ENCODE measurements at places on chromosomes 1 and 21.

- H3K27me3 ChIP-seq: no peaks in the 10 kb centered on the region
- no peak overlapping the region for H3K4me3 ChIP-seq
- H3K4me1 ChIP-seq: peaks cover 4% of the 10 kb centered on the region
- H3K36me3 ChIP-seq: no peaks in the 10 kb centered on the region
- no peak overlapping the region for H3K27ac ChIP-seq
- no peak for DNase-seq
Observed at GRCh38 chr1:155093911-155094621, 15.4 kb downstream of the EFNA3 start.

- no peaks in the 10 kb centered on the region for H3K27me3 ChIP-seq
- H3K27ac ChIP-seq: peak overlapping the region; percentile 78
- H3K4me3 ChIP-seq: no peak overlapping the region
- peaks cover 69% of the 10 kb centered on the region for H3K4me1 ChIP-seq
Observed at GRCh38 chr21:31180256-31181081, 142.2 kb upstream of the KRTAP19-8 start.

DNA sequence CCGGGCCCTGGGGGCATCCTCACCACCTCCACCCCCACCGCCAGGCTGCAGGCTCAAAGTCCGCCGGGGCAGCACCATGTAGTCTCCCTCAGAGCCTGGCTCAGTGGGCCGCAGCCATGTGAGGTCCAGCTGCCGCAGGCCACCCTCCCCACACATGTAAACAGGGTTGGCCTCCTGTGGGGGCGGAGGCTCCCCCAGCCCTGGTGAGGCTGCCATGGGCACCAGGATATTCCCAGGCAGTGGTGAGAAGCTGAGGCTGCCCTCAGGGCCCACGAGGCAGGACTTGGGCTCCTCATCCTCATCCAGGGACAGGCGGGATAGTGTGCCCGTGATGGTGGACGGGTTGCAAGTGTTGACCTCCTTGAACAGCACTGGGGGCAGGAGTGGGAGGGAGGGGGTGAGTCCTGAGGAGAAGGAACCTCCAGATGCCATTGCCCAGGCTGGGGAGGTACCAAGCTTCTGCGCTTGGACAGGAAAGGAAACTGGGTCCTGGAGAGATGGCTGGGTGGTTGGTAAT, 27.3 kb upstream of the COL16A1 start:
- H3K27ac ChIP-seq: no peak overlapping the region
- H3K4me1 ChIP-seq: no peaks in the 10 kb centered on the region
- H3K4me3 ChIP-seq: no peak overlapping the region
- DNase-seq: no peak

DNA sequence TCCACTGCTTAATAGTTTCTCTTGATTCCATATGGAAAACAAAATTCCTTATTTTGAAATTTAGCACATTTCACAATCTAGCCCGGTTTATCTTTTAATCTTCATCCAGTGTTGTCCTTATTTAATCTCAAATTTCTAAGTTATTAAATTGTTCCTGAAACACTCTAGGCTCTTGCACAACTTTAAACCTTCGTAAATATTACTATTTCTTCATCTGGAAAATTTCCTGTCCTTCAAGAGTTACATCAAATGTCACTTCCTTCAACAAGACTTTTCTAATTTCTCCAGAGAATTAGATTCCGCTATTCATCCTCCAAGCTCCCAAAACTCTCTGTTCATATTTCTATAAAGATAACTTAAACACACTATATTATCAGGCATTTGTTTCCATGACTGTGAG, 6.5 kb downstream of the FMO5 start:
- H3K36me3 ChIP-seq: no peaks in the 10 kb centered on the region
- H3K4me3 ChIP-seq: no peak overlapping the region
- H3K27ac ChIP-seq: no peak overlapping the region
- no peaks in the 10 kb centered on the region for H3K27me3 ChIP-seq

DNA sequence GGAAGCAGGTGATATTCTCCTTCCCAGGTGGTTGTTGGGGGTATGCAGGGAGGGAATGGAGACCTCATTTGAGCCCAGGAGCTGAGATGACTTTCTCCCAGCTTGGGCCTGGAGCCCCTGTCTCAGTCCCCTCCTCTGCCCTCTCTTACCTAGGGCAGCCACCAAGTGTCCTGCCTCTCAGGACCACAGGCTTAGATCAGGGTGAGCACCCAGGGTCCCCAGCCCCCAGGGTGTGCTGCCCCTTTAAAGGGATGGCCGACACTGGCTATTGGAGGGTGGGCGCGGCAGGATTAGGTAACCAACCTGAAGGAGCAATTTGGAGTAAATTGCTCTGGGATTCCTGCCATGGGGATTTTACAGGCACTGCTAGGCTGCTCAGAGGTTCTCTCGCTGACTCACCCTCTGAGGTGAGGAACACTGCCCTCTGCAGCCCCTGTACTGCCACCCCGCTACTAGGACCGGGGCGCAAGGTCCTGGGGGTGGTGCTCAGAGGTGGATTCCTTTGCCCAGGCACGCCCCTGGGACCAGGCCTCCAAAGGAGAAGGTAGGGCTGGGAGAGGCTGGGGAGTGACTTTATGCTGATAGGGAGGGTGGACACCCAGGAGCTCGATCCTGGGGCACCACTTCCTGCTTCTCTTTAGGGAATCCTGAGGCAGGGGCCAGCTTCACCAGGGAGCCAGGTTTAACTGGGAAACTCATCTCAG, 1.5 kb downstream of the RPS6KA1 start:
- peaks cover 31% of the 10 kb centered on the region for H3K4me1 ChIP-seq
- no peak for DNase-seq
- no peak overlapping the region for H3K4me3 ChIP-seq
- no peaks in the 10 kb centered on the region for H3K36me3 ChIP-seq

GRCh38 chr1:195530961-195531360, 1077.3 kb downstream of the KCNT2 start:
- no peaks in the 10 kb centered on the region for H3K36me3 ChIP-seq
- no peaks in the 10 kb centered on the region for H3K27me3 ChIP-seq
- H3K4me3 ChIP-seq: no peak overlapping the region
- DNase-seq: no peak

- H3K27ac ChIP-seq: no peak overlapping the region
- DNase-seq: no peak
- no peak overlapping the region for H3K4me3 ChIP-seq
- H3K36me3 ChIP-seq: no peaks in the 10 kb centered on the region
- H3K4me1 ChIP-seq: no peaks in the 10 kb centered on the region
Observed at GRCh38 chr1:158716335-158716734, 4.2 kb downstream of the OR6K3 start.

- DNase-seq: no peak
- H3K4me3 ChIP-seq: no peak overlapping the region
- H3K27me3 ChIP-seq: no peaks in the 10 kb centered on the region
Observed at GRCh38 chr1:208006258-208006920, 95.5 kb upstream of the CD34 start.

DNA sequence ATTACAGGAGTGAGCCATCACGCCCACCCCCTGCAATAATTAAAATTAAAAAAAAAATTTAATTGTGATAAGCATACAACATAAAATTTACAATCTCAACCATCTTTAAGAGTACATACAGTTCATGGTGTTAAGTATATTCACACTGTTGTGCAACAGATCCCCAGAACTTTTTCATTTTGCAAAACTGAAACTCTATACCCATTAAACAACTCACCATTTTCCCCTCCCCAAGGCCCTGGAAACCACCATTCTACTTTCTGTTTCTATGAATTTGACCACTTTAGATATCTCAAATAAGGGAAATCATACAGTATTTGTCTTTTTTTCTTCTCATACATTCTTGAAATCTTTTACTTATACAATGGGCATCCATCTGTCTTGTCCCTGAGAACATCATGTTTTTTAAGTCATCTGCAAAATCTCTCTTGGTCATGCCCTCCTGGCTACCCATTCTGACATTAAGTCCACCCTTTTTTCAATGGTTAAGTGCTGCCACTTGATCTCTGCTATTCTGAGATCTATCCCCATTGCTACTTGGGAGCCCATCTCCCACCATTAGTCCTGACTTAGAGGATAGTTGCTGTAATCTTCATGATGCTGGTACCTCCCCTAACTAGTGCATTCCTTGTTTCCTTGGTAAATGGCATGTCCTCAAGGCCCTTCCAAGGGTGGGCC, 39.4 kb upstream of the ZFYVE9 start:
- no peak overlapping the region for H3K4me3 ChIP-seq
- no peak overlapping the region for H3K27ac ChIP-seq
- no peaks in the 10 kb centered on the region for H3K27me3 ChIP-seq
- DNase-seq: no peak
- H3K36me3 ChIP-seq: no peaks in the 10 kb centered on the region
- H3K4me1 ChIP-seq: no peaks in the 10 kb centered on the region

DNA sequence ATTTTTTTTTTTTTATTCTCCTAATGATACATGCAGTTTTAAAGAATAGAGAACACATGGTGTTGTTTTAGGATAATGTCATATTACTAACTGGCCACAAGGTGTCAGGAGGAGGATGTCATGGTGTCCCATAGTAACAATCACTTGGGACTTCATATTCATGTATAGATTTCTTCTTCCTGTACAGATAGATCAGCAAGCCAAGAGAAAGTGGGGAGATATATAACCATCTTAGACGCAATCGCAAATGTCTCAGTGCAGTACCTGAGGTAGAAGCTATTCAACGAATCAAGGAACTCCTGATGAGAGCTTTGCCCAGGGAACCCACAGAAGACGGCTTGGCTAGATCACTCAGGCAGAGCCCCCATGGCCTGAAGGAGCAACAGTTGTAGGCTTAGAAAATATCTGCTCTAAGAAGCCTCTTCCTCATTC, 12.3 kb downstream of the OR2T11 start:
- H3K4me3 ChIP-seq: no peak overlapping the region
- H3K27me3 ChIP-seq: no peaks in the 10 kb centered on the region
- DNase-seq: no peak
- no peak overlapping the region for H3K27ac ChIP-seq
- no peaks in the 10 kb centered on the region for H3K36me3 ChIP-seq

DNA sequence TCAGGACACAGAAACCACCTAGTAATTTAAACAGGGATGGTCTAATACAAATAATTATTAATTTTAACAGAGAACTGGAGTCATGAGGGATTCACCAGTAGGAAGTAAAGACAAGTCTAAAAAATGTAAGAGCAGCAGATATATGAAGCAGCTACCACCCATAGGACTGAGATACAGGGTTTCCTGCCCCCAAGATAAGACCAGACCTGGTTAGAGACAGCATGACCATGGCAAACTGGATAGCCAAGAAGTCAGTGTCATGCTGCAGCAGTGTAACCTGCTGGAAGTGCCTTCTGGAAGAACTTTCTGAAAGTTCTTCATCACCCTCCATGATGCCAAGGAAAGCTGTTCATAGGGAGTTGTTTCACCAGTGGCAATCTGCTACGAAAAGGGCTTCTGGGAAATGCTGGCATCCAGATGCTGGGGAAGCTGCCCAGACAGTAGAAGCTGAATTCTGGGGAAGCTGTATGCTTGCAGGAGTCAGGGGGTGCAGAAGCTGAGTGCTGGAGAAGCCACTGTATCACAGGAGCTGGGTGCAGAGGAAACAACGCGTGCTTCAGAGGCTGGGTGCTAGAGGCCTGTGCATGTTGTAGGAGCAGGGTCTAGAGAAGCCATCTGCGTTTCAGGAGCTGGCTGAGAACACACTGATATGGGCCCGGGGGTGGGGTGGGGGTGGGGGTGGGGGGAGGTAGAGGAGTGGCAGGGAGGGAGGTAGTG, 356.4 kb downstream of the DISC1 start:
- H3K4me3 ChIP-seq: no peak overlapping the region
- no peak for DNase-seq
- no peaks in the 10 kb centered on the region for H3K36me3 ChIP-seq

DNA sequence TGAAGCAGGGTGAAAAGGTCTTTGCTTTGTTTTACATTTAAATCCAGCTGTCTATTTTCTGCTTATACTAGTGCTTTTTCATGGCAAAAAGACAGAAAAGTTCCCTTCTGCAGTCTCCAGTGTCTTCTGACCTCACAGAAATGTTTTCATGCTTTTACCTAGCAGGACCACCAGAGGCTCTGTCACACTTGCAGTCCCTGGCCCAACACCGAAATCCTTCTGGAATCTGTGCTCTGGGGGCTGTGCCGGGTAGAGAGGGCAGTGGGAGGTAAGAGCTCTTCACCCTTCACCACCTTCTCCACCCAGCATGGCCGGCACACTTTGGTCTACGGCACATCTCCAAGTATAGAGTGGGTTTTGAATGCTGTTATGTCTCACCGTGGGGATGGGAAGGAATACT, 20.8 kb downstream of the GNAT2 start:
- DNase-seq: no peak
- peaks cover 11% of the 10 kb centered on the region for H3K36me3 ChIP-seq
- H3K27me3 ChIP-seq: no peaks in the 10 kb centered on the region
- no peak overlapping the region for H3K4me3 ChIP-seq
- peaks cover 6% of the 10 kb centered on the region for H3K4me1 ChIP-seq
